Thoracic aorta (tissue), 2 donors: ENCODE measurements at places on chromosomes 4 and X.

DNA sequence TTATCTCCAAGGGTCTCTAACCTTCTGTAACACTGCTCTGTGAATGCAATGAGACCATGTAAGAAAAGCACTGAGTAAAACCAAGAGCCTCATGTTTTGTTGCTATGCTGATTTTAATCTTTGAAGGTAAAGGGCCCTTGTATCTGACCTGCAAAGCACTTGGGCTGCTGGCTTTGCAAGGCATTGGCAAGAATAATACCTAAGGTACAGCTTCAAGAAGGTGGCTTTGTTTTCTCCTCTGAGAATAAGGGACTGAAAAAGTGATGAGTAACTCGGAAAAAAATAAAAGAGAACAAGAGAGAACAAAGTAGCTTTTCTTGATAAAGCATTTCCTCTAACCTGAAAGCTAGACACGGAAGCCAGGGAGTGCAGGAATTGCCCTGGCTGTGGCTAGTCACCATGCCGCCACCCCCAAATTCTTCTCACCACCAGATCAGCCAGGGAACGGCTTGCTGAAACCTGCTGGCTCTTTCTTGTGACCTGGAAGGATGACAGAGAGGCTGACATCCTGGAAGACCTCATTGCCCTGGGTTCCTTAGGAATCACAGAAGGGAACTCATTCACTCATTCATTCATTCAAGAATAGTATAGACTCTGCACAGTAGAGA lies 41.8 kb upstream of the HS3ST1 start:
- DNase-seq: no peak
- H3K4me3 ChIP-seq: no peak overlapping the region

- no peak overlapping the region for H3K4me3 ChIP-seq
- peaks cover 22% of the 10 kb centered on the region for H3K4me1 ChIP-seq
- no peak for DNase-seq
- H3K36me3 ChIP-seq: no peaks in the 10 kb centered on the region
- no peaks in the 10 kb centered on the region for H3K27me3 ChIP-seq
- no peak overlapping the region for H3K27ac ChIP-seq
Measured at GRCh38 chrX:123873956-123874355, 14.1 kb downstream of the XIAP start.

GRCh38 chrX:47091149-47091775 lies 13.0 kb downstream of the RGN start:
- H3K4me1 ChIP-seq: no peaks in the 10 kb centered on the region
- no peak overlapping the region for H3K4me3 ChIP-seq
- H3K36me3 ChIP-seq: no peaks in the 10 kb centered on the region
- no peak for DNase-seq

DNA sequence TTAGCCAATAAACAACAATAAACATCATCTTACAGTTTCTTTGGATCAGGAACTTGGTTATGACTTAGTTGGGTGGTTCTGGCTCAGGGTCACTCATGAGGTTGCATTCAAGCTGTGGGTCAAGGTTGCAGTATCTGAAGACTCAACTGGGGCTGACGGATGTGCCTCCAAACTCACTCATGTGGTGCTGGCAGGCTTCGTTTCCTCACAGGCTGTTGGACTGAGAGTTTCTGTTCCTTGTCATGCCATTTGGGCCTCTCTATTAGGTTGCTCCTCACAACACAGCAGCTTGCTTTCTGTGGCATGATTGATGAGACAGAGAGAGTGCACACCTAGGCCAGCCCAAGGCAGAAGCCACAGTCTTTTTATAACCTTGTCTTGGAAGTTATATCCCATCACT lies 20.7 kb downstream of the FRMPD3 start:
- H3K27me3 ChIP-seq: no peaks in the 10 kb centered on the region
- H3K36me3 ChIP-seq: no peaks in the 10 kb centered on the region
- DNase-seq: no peak
- H3K27ac ChIP-seq: no peak overlapping the region
- H3K4me3 ChIP-seq: no peak overlapping the region
